ENCODE measurements at places on chromosomes 3 and 15.

- no peak for DNase-seq
Observed at GRCh38 chr3:157582637-157582973, 79.4 kb upstream of the VEPH1 start.

- DNase-seq: no peak
Observed at GRCh38 chr3:64911138-64911537, 223.3 kb upstream of the ADAMTS9 start.

- no peak for DNase-seq
Observed at GRCh38 chr3:194671511-194671899, 486 bp downstream of the LSG1 start.

DNA sequence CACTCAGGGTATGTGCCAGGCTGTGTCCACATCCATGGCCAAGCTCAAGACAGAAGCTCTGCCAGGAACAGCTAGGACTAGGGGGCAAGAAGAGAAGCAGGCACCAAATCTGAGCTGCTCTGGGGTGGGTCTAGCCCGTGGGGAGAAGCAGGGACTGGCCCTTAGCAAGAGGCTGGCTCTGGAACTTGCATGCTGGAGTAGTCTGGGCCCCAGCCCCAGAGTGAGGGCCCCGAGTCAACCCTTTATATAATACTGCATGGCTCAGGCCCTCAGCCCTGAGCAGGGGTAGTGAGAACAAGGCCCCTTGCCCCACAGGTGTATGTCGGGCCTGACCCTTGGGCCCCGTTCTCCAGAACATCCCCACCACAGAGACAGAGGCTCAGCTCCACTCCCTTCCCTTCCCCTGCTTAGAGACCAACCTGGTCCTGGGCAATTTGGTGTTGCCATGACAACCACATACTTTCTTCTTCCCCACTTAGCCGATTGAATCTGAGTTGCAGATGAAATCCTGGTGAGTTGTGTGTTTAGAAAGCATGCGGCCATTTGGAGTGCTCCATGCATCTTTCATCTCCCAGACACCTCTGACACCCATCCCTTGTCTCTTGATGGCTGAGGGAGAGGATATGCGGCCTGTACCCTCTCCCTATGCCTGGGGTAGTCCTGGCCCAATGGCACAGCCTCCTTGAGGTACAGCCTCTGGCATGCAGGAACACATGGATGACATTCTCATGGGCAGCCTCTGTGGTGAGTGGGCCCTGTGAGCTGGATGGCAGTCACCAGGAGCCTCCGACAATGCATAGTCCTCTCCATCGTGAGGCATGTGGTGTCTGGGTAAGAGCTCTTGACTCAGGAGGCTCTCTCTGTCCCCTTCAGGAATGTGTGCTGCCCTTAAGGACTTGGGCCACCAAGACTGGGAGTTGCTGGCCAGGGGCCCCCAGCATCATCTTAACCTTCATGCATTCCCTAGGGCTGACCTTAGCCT lies 29.2 kb upstream of the SFMBT1 start:
- no peak for DNase-seq

GRCh38 chr15:37019479-37020433 lies 80.6 kb downstream of the MEIS2 start:
- no peak for DNase-seq
